ENCODE measurements at places on chromosomes 12 and 14. TPM values are rescaled to one million over a fixed set of nuclear protein-coding genes. Genes with fewer than 3 reads are reported as not detected.

DNA sequence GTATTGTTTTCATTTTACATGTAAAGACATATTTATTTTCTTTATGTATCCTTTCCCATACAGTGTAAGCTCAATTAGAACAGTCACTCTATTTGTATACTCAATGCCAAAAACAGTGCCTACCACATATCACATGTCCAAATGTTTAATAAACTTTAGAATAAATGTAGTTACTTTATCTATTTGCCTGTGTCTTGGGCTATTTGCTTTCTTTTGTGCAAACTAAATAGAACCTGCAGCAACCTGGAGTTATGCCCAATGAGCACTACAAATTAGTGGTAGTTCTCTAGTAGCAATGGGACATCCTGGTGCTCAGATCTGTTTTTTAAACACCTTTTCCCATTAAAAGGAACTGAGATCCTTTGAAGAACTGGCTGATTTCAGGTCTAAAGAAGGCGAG is 186.7 kb downstream of the PPFIA2 start:
- H3K36me3 ChIP-seq, result no peaks in the 10 kb centered on the region
- no peaks in the 10 kb centered on the region for H3K27me3 ChIP-seq
- no peak overlapping the region for H3K4me3 ChIP-seq
- peaks cover 38% of the 10 kb centered on the region for H3K4me1 ChIP-seq

- no peaks in the 10 kb centered on the region for H3K27me3 ChIP-seq
- peak overlapping the region; percentile 84 for H3K27ac ChIP-seq
- DNase-seq, result no peak
- H3K4me1 ChIP-seq, result peaks cover 49% of the 10 kb centered on the region
- H3K36me3 ChIP-seq, result no peaks in the 10 kb centered on the region
Measured at GRCh38 chr12:124558313-124558712, 9.1 kb downstream of the NCOR2 start.

DNA sequence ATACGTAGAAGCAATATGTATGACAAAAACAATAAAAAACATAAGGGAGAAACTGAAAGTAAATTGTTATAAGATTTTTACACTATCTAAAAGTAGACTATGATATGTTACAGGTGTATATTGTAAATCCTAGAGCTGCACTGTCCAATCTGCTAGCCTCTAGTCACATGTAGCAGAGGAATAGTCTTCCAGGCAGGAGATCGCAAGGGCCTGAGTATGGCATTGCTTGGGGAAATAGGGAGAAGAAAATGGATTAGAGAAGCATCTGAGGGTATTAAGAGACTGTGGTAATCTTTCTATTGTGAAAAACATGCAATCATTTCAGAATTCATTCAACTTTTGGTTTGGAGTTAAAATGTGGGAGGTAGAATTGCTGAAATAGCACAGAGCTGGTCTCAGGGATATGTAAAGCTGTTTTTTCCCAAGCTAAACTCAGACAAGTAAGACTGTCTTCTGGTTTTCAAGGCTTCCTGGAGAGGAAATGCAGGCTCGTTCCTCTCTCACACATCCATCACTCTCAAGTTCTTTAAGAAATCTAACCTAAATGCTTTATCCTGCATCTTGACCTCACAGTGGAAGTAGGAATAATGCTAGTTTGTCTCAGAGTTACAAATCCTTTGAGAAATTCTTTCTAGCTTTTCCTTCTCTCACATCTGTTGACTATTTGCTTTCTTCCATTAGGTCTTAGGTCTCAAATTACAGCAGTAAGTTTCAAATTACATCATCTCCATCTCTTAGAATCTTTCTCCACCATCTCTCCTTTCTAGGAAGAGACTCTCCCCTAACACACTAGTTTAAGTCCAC is 7.6 kb upstream of the CCDC184 start:
- H3K27ac ChIP-seq, result no peak overlapping the region
- no peak for DNase-seq
- no peak overlapping the region for H3K4me3 ChIP-seq
- H3K4me1 ChIP-seq, result peaks cover 6% of the 10 kb centered on the region
- H3K27me3 ChIP-seq, result peaks cover 13% of the 10 kb centered on the region
- no peaks in the 10 kb centered on the region for H3K36me3 ChIP-seq

The TOMM20L gene
- total RNA-seq, result not detected

GRCh38 chr12:22658214-22658613 is 33.2 kb downstream of the ETNK1 start:
- H3K27ac ChIP-seq, result no peak overlapping the region
- no peak overlapping the region for H3K4me3 ChIP-seq
- no peaks in the 10 kb centered on the region for H3K27me3 ChIP-seq
- H3K36me3 ChIP-seq, result peaks cover 8% of the 10 kb centered on the region

- no peak overlapping the region for H3K27ac ChIP-seq
- DNase-seq, result no peak
- no peak overlapping the region for H3K4me3 ChIP-seq
- H3K4me1 ChIP-seq, result no peaks in the 10 kb centered on the region
Measured at GRCh38 chr14:78566859-78567172, 396.6 kb downstream of the NRXN3 start.

DNA sequence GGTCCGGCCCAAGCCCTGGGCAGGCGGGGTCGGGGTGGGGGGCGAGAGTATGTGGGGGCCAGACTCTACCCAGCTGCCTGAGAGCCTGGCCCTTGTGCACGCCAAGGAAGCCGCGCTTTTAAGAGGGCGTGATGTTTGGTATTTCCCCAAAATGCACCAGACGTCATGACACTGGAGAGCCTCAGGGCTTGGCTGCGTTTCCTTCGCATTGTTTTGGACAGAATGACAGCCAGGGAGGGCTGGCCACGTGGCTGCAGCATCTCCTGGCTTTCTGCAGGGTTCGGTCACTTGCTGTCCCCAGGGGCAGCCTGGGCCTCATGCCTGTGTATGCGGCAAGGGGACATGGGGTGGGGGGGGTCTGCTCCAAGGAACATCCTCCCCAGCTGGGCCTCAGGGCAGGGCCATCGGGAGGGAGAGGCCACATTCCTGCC is 16.1 kb upstream of the NUDT14 start:
- H3K4me3 ChIP-seq, result no peak overlapping the region
- no peaks in the 10 kb centered on the region for H3K36me3 ChIP-seq
- H3K4me1 ChIP-seq, result peaks cover 14% of the 10 kb centered on the region
- DNase-seq, result no peak

DNA sequence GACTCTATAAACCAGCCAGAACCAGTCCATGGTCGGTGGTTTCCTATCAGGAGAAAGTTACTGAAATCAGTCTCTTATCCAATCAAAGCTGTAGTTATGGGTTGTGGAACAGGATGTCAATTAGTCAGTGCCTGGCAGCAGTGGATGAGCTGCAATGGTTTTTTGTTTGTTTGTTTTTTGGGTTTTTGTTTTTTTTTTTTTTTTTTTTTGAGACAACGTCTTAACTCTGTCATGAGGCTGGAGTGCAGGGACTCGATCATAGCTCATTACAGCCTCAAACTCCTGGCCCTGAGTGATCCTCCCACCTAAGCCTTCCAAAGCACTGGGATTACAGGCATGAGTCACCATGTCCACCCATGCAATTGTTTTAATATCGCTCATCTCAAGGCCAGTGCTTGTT is 113.3 kb upstream of the CAND1 start:
- peaks cover 11% of the 10 kb centered on the region for H3K4me1 ChIP-seq
- H3K4me3 ChIP-seq, result no peak overlapping the region
- no peak overlapping the region for H3K27ac ChIP-seq
- peaks cover 3% of the 10 kb centered on the region for H3K27me3 ChIP-seq
- DNase-seq, result peak; percentile 1
- no peaks in the 10 kb centered on the region for H3K36me3 ChIP-seq

DNA sequence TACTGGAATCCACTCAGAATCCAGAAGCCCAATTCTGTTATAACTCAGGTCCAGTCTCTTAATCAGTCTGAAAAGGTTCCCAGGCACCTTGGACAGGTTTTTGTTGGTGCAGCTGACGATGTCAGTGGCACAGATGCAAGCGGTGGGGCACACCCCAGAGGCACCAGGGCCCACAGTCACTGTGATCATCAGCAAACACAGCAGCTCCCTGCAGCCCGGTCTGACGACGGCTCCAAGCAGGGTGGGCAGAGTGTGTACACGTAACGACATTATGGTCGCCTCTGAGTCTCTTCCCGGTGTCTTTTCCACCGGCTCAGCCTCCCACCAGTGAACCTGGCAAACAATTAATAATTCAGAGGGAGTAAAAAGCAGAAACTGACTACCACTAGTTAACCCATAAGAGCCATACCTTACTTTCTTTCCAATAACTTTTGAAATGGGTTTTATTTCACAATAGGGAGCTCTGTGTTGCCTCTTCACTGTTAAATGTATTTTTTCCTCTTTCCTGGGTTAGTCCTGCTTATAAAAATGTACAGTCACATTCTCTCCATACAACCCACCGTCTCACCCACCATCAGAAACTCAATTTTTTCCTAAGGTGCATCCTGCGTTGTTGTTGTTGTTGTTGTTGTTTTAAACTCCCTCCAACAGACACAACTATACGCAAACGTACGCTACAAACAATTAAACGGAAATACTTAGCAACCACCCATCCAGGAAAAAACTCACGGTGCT is 521 bp upstream of the PCED1B start:
- no peak overlapping the region for H3K27ac ChIP-seq
- peak overlapping the region; percentile 36 for H3K4me3 ChIP-seq
- peak; percentile 31 for DNase-seq
- no peaks in the 10 kb centered on the region for H3K36me3 ChIP-seq
- H3K27me3 ChIP-seq, result no peaks in the 10 kb centered on the region
- no peaks in the 10 kb centered on the region for H3K4me1 ChIP-seq

DNA sequence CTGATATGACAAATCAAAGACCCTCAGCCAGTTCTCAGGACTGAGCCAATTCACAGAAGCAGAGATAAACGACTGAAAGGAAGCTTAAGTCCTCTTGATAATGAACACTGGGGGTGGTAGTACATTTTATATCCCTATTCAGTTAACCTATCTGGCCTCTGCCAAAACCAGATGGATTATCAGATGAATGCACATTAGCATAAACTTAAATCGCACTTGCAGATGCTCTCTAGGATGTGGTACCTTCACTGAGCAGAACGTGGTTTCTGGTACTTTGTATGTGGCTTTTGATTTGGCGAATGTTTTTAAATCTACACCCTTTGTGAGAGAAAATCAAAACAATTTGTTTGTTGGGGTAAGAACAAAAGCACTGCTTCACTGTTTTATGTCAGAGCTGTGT is 21.1 kb upstream of the TAS2R14 start:
- H3K4me3 ChIP-seq, result no peak overlapping the region
- H3K27ac ChIP-seq, result no peak overlapping the region
- no peaks in the 10 kb centered on the region for H3K27me3 ChIP-seq

DNA sequence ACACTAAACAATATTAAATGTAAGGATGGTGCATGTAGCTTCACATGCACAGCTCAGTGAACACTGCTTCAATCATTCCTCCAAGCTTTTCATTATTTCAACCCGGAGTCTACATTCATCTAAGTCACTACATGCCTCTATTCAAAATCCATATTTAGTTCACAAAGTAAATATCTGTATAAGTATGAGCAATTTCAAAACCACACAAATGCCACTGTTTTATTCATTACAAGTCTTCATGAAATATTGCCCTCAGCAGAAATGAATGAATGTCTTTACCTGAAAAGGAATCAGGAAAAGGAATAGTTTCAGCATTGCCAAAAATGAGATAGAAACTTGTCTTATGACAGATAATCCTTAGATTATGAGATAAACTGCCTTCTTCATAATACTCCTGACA is 149.4 kb downstream of the SLC38A4 start:
- H3K27me3 ChIP-seq, result no peaks in the 10 kb centered on the region
- H3K27ac ChIP-seq, result no peak overlapping the region
- H3K4me3 ChIP-seq, result no peak overlapping the region
- no peak for DNase-seq
- H3K4me1 ChIP-seq, result no peaks in the 10 kb centered on the region
- H3K36me3 ChIP-seq, result no peaks in the 10 kb centered on the region

- H3K27ac ChIP-seq, result peak overlapping the region; percentile 81
- H3K27me3 ChIP-seq, result no peaks in the 10 kb centered on the region
- H3K36me3 ChIP-seq, result no peaks in the 10 kb centered on the region
- peak; percentile 31 for DNase-seq
Measured at GRCh38 chr12:106341086-106341877, 16.3 kb upstream of the POLR3B start.

DNA sequence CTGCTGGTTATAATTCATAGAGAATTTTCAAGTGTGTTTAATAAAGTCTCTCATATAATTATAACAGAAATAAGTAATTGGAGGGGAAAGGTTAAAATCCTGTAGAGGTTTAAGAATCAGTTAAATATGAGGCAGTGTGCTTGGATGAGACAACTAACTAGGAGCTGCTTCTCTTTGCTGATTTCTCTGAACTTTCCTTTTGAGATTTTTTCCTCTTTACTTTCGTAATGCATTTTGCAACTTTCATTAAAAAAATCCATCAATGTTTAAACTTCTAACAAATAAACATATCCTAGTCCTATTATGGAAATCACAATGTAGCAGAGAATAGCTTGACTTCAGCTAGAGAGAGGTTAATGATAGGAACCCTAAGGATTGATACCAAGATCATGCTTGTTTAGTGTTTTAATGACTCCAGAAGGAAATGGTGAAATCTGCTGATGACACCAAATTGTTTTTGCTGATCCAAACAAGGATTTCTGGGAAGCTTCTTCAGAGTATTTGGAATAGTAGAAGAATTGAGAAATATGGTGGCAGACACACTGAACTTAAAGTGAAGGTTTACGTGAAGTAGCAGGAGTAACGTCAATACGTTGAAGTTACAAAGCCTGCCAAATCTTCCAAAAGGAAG is 122.6 kb downstream of the RAD51B start:
- no peak overlapping the region for H3K27ac ChIP-seq
- H3K27me3 ChIP-seq, result no peaks in the 10 kb centered on the region
- DNase-seq, result peak; percentile 68
- H3K4me3 ChIP-seq, result no peak overlapping the region
- no peaks in the 10 kb centered on the region for H3K36me3 ChIP-seq
- H3K4me1 ChIP-seq, result peaks cover 19% of the 10 kb centered on the region

DNA sequence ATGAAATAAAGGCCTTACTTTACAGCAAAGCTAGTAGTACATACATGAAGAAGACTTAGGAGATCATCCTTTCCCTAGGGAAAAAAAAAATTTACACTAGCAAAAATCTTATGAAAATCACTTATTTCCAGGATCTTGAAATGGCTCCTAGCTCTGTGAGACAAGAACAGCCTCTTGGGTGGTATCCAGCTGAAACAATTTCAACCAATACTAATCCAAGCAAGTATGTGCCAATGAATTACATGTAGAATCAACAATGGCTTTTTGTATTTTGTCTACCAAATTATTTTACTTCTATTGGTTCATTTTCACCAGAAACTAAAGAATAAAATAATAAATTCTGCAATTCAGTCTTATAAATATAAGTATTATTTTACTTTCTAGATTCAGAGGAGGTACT is 2.7 kb upstream of the SLCO1A2 start:
- no peak overlapping the region for H3K4me3 ChIP-seq
- DNase-seq, result no peak
- H3K4me1 ChIP-seq, result no peaks in the 10 kb centered on the region
- H3K36me3 ChIP-seq, result no peaks in the 10 kb centered on the region
- no peak overlapping the region for H3K27ac ChIP-seq

GRCh38 chr12:26195641-26196420 is 458 bp downstream of the SSPN start:
- DNase-seq, result peak; percentile 48
- H3K36me3 ChIP-seq, result no peaks in the 10 kb centered on the region
- H3K4me1 ChIP-seq, result no peaks in the 10 kb centered on the region
- H3K4me3 ChIP-seq, result peak overlapping the region; percentile 38
- peaks cover 69% of the 10 kb centered on the region for H3K27me3 ChIP-seq

- no peaks in the 10 kb centered on the region for H3K4me1 ChIP-seq
- no peak for DNase-seq
- H3K4me3 ChIP-seq, result no peak overlapping the region
Measured at GRCh38 chr12:122987086-122987951, 6.8 kb downstream of the ARL6IP4 start.

- no peak overlapping the region for H3K27ac ChIP-seq
- H3K27me3 ChIP-seq, result no peaks in the 10 kb centered on the region
- H3K36me3 ChIP-seq, result no peaks in the 10 kb centered on the region
- H3K4me3 ChIP-seq, result no peak overlapping the region
- DNase-seq, result no peak
Measured at GRCh38 chr12:102691773-102692555, 211.6 kb upstream of the IGF1 start.

Data from cardiac muscle cell (in vitro differentiated cells and primary cell).